Left ventricle myocardium inferior (tissue), 1 donor: ENCODE measurements at places on chromosomes 4 and X.

- peak; percentile 40 for DNase-seq
These were observed 2.7 kb downstream of the FOXO4 start for GRCh38 chrX:71098302-71098701.

DNA sequence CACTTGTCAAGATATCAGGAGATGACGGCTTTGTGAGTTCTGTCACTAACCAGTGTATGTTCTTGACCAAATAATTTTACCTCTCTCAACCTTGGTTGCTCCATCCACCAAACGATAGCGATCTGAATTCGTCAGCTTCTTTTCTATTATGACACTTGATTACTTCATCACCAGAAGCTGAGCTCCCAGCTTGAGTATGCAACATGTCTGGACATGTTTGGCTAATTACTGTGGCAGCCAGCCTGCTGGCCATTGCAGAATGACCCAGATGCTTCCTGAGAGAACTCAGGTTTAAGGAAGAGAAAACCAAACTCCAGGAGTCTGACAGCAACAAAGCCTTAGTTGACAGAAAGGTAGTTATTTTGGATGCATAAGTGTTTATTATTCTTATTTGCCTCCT is 46.4 kb upstream of the PARM1 start:
- no peak for DNase-seq

DNA sequence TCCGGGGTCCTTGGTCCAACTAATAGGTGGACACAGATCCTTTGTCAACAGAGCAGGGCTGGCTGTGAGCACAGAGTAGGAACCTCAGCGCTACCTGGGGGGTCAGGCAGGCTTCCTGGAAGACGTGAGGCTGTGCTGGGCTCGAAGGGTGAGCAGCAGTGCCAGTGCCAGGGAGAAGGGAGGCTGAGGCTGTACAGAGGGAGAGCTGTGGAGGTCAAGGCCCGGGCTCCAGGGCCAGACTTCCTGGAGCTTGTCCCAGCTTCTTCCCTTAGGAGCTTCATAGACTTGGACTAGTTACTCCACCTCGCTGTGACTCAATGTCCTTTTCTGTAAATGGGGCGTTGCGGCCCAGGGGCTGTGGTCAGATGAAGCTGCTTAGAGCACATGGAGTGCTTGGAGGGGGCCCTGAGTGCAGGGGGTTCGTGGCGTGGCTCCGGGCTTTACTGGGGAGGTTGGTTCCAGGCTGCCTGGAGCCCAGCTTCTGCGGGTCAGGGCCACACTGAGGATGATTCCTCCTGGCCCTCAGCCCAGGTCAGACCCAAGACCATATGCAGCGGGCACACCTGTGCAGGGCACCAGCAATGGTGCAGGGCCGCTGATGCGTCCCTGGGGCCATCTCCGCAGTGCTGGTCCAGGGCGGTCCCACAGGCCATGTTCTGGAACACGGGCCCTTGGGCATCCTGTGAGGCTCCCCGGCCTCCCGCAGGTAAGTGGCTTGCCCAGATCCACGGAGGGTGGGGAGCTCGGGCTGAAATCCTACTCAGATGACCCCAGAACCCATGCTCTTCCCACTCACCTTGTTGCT is 98.1 kb downstream of the DCTD start:
- no peak for DNase-seq

GRCh38 chr4:26609868-26610267 is 26.0 kb downstream of the TBC1D19 start:
- no peak for DNase-seq

DNA sequence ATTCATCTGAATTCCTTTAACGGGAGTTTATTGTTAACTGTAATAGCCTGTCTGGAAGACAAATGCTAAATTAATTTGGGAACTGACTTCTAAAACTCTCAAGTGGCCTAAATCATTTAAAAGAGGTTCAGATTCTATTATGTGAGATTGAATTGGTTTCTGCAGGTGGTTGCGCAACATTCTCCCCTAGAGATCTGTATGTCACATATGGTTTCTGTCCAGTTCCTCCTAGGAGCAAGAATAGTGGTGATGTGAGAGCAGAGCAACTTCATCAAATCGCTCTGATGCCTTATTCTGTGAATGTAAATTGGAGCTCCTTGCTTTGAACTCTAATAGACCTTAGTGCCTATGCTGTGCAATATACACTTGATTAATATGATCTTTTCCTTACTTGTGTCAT is 144.6 kb upstream of the GPR101 start:
- DNase-seq, result no peak
